ENCODE measurements at places on chromosomes 5 and 9.

DNA sequence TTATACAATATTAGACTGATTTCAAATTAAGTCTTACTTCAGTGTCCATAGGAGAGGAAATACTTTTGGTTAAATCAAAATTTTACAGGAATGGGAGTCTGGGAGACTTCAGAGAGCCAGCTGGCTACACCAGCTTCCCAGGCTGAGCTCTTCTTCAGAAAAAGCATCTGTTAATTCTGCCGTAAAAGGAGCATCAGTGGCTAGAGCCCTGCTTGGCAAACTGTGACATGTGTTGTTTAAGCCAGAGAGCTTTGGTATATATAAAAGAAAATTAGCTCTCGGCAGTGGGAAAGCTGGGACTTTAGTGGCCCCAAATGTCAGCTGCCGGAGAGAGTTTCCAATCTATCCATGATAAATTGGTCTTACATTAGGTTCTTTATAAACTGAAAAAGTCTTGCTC is 378.8 kb upstream of the TUSC1 start:
- DNase-seq = no peak

- DNase-seq = peak; percentile 4
These were observed 6.6 kb downstream of the TJP2 start for GRCh38 chr9:69180670-69181069.

DNA sequence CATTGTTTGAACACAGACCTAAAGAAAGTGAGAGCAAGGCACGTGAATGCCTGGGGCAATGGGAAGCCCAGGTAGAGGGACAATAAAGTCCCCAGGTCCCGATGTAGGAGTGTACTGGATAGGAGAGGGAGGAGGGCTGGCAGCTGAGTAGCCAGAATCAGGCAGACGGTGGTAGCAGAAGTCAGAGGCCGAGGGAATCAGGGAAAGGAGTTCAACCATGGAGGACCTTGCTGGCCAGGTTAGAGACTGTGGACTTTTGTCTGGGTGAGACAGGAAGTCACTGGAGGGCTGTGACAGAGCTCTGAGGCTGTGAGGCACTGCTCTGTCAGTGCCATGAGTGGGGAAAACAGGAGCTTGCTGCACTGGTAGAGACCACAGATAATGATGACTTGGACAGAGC is 248.2 kb downstream of the EFNA5 start:
- DNase-seq = no peak

DNA sequence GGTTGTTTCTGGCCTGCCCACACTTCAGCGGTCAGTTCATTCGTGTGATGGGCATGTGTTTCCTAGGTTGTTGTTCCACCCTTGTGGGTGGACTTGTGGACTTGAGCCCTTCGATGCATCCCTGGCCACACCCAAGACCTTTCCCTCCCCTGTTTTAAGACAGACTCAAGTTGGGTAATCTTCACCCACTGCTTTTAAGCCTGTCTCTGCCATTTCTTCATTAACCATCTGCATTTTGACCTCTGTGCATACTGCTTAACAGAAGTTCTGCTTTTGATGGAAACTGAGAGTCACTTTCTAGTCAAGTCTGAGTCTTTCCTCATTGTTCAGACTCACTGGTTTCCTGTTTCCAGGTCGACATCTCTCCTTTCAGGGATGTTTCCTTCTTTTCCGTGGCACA is 233.7 kb downstream of the ARHGEF28 start:
- no peak for DNase-seq

GRCh38 chr5:100456615-100457014 is 78.6 kb upstream of the FAM174A start:
- no peak for DNase-seq

GRCh38 chr9:130240410-130241197 is 25.0 kb upstream of the HMCN2 start:
- DNase-seq = peak; percentile 48

DNA sequence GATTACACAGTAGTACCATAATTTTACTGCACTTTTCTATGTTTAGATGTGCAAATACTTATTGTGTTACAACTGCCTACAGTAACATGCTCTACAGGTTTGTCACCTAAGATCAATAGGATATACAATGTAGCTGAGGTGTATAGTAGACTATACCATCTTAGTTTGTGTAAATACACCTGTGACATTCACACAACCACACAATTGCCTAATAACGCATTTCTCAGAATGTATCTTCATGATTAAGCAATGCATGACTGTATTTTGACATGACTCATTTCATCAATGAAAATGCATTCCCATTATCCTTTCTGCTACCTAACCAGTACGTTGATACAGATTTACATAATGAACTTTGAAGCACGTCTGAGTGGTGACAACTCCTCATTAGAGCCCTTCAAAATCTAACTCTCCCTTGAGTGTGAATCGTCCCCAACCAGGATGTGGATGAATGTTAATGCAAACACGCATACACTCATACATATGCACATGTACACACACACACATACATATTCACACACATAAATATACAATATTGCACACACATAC is 28.4 kb downstream of the GZMK start:
- DNase-seq = no peak

GRCh38 chr9:87853876-87854579 is 28.6 kb upstream of the SPATA31E1 start:
- DNase-seq = no peak

DNA sequence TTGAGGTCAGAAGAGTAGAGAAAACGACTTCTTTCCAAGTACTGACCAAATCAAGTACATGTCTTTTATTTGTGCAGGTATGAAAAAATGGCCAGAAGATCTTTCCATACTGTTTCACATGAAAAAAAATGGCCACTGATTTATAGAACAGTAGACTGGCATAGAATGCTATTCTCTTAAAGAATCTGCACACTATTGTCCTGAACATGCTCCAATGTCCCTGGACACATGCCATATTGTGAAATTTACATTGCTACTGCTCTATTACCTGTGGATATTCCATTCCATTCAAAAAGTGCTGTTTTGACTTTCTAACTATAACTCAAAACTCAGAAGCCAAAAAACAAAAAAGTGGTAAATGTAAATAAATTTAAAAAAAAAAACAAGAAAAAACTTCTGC is 60.6 kb downstream of the FBXL17 start:
- no peak for DNase-seq

GRCh38 chr5:74257060-74257527 is 383.4 kb downstream of the ENC1 start:
- DNase-seq = no peak

DNA sequence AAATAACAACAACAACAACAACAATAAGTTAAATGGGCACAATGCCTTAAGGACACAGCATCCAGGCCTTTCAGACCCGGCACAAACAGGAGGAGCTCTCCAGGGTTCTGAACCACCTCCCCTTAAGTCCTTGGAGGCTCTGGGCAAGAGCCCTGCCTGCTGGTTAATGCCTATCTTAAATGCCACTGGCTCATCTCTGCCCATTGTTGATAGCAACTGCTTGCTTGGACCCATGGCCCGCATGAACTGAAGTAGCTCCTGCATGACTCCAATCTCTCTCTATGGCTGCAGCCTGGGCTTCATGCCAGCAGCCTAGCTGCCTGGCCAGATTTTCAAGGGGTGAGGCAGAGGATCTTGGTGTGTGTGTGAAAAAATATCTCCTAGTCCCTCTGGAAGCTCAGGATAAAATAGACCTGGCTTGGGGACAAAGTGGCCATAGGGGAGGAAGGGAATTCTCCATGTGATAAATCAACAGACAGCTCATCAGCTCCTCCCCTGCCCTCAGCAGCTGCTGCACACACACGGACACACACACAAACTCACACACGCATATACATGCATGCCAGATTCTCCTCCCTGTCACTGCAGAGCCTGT is 27.4 kb downstream of the FAM219A start:
- no peak for DNase-seq

- no peak for DNase-seq
These were observed 36.9 kb upstream of the SLC1A3 start for GRCh38 chr5:36569491-36569890.

GRCh38 chr9:24817756-24818155 is 272.1 kb upstream of the IZUMO3 start:
- DNase-seq = no peak

DNA sequence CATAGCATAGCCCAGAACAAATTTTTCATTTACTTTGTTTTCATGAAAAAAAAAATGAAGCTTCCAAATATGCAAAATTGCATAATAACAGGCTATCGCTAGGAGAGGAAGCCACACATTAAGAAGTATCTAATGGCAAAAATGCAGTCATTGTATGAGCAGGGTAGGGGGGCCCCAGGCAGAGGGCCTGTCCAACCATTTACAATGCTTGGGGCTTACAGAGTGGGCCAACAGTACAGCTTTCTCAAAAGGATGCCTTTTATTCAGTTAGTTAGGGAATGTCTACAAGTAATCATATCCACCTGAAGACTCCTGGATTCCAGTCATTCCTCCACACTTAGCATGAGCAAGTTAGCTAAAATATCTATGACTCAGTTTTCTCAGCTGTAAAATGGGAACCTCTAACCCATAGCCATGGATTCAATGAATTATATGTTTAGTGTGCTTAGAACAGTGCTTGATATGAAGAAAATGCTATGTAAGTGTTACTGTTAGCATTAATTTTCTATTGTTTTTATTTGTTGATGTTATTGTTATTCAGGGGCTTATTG is 117.7 kb downstream of the GAS1 start:
- no peak for DNase-seq

All from T-helper 1 cell (primary cell).